ENCODE measurements at places on chromosomes 7 and 10.

DNA sequence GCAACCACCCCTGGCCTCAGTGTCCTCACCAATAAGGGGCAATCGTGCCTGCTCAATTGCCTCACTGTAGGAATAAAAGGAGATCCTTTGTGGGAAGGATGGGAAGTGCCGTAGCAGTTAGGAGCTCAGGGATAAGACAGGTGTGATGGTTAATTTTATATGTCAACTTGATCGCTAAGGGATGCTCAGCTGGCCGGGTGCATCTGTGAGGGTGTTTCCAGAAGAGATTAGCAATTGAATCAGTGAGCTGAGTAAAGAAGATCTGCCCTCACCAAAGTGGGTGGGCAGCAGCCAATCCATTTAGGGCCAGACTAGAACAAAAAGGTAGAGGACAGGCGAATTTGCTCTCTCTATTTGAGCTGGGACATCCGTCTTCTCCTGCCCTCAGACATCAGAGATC, 46.3 kb downstream of the BUB3 start:
- no peak for DNase-seq

DNA sequence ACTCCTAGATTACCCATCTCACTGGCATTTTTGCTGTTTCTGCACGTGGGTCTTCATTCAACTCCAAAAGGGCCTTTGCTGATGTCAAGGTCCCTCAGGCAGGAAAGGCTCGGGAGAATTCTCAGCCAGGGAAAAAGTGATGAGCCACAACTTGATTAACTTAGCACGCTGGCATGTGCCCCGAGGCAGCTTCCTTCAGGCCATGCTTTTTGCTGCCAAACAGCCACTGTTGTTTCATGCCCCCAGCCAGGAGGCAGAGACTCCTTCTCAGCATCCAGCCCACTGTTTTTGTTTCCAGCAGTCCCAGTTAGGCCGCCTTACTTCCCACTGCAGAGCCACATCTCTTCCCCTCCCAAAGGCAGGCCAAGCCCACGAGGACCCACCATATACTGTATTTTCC, 266.5 kb upstream of the YAE1 start:
- no peak for DNase-seq

DNA sequence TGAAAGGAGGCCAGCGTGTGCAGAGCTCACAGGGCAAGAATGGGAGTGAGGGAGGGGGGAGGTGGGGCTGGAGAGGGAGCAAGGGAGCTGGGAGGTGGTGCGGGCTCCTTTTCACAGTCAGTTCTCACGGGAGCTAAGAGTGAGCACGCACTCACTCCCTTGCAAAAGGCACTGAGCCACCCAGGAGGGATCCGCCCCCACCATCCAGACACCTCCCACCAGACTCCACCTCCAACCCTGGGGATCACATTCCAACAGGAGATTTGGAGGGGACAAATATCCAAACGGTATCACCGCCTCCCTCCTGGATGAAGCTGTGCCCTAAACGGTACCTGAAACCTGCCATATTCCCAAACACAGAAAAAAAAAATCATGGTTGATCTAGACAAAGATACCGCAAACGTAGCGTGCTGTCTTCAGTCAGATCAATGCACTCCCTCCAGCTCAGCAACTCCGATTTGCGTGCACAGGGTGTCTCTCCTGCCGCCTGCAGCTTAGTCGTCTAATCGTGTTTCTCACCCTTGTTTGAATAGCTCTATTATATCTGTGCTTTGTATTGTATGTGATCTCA, 20.3 kb upstream of the PRKAG2 start:
- DNase-seq: no peak

DNA sequence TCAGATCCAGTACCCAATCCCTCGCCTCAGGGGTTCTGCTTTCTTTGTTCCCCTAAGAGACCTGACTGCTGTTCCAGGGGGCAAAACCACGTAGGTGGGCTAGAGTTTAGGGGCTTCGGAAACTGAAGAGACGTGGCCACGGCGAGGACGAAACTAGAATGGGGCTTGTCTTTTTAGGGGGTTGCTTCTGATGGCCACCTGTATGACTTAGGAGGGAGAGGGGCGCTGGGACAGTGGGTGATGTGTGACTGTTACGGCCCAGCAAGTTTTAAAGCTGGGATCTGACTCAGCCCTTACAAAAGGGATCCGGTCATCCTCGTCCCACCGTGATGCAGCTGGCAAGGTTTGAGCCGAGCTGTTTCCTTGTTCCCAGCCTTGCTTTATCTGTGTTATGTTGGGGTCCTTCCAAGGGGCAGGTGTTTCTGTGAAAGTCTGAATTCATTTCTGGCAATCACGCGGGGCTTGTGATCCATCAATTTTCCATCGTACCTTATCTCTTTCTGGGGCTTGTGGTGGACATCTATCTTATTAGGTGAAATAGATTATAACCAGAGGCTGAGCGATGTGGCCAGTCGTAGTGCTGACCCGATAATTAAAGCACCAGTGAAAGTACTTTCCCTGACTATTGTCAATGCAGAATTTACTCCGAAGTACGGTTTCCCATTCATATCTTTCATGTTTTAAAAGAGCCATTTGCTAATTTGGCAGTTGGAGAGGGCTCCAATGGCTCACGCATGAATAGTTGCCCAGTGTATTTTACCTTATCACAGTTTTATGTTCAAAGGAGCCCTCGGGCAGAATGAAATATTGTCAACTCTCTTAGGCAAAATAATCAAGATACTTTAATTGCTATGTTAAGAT, 830 bp downstream of the MET start:
- DNase-seq: no peak

DNA sequence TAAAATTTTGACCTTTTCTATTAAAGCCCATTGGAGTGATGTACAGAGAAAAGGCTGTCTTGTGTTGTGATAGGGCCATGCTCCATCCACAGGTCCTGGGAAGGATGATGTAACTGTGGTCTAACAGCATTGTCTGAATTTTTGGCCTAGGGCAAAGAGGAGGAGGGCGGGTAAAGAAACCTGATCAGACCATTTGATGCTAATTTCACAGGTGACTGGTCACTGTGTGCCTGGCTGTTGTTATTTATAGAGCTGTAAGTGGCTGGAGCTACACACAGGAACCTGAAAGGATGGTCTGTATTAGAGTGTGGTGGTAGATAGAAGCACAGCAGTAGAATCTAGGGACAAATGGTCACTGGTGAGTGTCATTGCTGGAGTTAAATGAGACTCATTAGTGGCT, 182.1 kb downstream of the AUTS2 start:
- DNase-seq: no peak

DNA sequence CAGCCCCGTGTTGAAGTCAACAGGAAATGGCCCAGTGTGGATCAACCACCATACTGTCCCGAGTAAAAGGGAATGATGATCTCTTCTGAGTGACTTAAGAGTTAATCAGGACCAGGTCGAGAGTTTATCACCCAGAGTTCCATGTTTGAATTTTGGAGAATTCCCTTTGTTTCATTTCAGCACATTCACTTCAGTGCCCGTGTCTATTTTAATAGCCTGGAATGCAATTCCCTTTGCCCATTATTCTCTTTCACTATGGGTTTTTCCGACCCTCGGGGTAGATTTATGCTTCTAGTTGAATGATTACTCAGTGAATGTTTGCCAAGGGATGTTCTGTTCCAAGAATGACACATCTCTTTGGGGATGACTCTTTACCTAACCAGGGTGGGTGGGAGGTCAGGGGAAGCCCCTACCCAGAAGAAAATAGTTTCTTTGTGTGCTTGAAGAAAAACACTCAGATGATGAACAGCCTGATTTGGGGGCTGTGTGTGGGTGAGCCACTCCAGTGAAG, 594.9 kb downstream of the INHBA start:
- no peak for DNase-seq

DNA sequence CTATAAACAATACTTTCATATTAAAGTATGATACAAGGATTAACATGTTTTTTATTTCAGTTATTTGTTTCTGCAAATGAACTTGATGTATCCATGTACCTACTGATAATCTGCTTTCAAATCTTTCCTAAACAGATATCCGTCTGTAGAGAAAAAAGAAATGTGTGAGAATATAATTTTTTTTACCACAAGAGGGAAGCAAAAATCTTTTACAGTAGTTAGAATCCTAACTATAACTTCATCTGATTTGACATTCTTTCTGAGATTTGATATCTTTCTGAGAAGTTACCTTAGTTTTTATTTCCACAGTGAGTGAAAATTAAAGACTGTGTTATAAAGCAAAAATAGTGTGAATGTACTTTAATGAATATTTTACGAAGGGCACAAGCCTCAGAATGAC, 203.9 kb upstream of the PCLO start:
- DNase-seq: no peak

DNA sequence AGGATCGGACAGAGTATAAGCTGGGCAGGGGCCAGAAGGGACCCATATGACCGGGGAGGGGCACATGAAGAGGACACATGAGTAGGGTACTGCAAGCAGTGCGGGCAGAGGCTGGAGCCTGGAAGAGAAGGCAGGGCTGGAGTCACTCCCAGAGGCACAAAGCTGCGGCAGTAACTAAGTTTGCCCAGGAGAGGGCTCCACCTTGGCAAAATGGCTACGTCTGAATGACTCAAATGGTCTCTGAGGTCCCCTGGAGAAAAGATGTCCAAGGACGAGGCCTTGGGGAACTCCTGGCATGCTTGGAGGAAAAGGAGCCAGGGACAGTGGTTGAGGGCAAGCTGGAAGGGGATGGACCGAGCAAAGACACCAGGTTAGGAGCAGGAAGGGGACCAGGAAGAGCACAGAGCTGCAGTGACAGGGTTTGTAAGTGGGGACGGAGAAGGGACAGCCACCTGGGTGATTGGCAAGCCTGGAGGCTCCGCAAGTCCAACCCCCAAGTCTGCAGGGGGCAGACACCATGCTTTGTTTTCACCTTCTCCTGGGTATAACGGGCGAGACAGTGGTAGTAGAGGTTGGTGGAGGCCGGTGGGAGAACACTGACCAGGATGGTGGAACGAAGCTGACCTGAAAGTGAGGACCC, 43.1 kb upstream of the LBX1 start:
- peak; percentile 31 for DNase-seq

GRCh38 chr10:9878383-9878782, 1139.3 kb upstream of the CELF2 start:
- DNase-seq: no peak
